ENCODE measurements at places on chromosomes 16 and 17. TPM values are rescaled to one million over a fixed set of nuclear protein-coding genes. Genes with fewer than 3 reads are reported as not detected.

DNA sequence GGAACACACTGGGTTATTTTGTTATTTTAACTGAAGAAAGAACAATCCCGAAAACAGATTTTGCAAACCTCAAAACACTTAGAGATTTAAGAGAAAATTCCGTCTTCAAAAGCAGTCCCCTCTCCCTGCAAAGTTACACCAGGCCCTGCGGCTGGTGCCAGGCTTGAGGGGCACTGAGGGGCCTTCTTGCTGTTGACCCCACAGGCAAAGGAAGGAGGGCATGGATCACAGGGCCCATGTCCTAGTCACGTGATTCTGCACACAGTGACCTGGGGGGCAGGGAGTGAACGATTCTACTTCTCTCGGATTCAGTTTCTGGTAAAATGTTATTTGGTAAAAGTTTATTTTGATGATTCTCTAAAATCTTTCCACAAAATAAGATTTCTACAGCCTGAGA is 55.3 kb upstream of the FASN start:
- no peak for DNase-seq

DNA sequence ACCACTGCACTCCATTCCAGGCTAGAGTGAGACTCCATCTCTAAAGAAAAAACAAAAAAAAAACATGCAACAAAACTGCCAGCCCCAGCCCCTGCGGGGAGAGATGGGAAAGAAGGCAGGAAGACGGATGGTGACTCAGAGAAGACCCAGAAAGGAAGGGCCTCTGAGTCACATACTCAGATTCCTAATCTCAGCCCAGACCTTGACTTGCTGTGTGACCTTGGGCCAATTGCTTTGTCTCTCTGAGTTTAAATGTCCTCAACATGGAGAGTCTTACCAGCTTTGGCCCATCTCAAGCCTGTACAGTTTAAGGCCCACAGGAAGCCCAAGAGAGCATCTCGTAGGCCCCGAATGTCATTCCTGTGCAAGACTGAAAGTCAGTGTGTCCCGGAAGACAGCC is 86.5 kb upstream of the LHX1 start:
- peak; percentile 32 for DNase-seq

- DNase-seq: no peak
Observed at GRCh38 chr16:17802571-17802970, 331.8 kb upstream of the XYLT1 start.

- DNase-seq: no peak
Observed at GRCh38 chr17:57417956-57418355, 161.6 kb downstream of the MSI2 start.

ZG16 gene
- not detected for total RNA-seq

CLEC18A gene
- total RNA-seq: 6.1 TPM
